ENCODE measurements at places on chromosomes 5 and 9.

DNA sequence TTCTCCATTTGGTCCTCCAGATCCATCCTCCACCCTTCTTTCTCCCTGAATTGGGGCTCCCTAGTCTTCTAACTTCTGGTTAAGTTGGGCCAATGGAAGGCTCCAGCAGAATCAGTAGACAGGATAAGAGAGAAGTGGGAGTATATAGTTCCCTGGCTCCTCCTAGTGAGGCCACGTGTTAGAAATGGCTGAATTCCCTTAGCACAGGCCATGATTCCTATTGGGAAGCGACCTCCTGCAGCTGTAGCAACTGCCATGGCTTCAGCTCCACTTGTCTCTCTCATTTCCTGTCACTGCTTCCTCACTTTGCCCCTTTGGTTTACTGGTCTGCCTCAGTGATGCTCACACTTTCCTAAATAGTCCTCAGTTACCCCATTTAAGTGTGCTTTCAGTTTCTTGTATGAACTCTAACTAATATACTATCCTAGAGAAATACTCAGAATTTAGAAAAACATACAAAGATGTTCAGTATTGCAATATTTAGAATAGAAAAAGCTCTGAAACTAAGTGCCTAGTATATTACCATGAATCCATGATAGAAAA, 104.8 kb upstream of the SMARCA2 start:
- DNase-seq: no peak

DNA sequence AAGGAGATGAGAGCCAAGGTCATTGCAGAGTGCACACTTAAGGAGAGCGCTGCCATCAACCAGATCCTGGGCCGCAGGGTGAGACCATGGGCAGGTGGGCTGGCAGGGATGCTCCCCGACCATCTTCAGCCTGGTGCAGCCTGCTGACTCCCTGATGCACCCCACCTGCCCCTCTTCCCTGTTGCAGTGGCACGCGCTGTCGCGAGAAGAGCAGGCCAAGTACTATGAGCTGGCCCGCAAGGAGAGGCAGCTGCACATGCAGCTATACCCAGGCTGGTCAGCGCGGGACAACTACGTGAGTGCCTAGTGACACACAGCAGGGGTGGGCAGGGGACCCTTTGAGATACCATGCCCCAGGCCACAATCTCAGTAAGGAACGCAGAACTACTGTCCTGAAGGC, 28.3 kb downstream of the TCF7 start:
- no peak for DNase-seq

DNA sequence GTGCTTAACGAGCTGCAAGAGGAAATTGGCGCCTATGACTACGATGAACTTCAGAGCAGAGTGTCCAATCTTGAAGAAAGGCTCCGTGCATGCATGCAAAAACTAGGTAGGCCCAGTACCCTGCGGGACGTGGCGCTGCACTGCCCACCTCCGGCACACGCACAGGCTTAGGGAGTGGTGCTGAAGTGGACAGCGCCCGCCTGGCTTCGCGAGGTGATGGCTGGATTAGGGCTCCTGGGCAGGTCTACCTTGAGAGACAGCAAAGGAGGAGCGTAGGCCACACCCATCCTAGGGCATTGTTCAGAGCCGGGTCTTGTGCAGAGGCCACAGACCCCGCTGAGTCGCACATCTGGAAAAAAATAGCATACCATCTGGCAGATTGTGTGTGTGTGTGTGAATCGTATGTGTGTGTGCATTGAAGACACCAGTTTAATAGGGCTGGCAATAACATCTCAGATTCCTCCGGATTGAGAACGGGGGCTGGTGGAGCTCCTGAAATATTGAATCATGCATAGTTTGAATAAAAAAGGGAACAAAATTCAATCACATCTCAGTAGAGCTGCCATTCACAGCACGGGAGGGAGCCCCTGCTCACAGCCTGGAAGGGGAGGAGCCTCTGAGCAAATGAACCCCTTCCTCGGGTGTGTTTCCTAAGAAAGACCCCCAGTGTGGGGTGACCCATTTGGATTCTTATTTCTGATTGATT, 11.1 kb downstream of the OLFM1 start:
- no peak for DNase-seq

DNA sequence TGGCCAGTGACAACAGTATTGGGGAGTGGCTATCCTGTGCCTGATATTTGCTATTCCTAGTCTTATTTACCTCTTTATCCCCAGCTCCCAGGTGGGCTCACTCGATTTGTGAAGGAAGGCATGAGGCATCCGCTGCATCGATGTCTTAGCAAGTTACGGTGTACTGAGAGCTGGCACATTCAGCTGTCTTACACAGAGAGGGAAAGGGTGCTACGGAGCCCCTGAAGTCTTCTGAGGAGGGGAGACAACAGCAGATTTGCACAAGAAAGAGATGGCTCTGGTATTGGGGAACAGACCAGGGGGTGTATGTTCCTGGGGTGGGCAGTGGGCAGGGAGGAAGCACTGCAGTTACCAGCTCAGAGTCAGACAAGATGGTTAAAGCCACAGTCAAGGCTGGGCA, 172.6 kb downstream of the FGF18 start:
- DNase-seq: no peak

DNA sequence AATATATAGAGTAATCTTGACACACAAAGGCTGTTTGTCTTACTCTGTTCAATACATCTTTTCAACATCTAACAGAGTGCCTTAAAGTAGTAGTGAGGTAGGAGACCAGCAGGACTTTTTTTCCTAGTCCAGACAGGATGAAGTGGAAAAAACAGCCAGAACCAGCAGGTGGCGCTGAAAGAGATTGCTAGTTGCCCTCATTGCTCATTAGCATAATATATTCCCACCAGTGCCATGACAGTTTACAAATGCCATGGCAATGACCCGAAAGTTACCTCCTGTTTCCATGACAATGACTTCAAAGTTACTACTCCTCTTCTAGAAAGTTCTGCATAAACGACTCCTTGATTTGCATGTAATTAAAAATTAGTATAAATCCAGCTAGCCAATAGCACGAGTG, 387.4 kb downstream of the ACTL7B start:
- no peak for DNase-seq

- DNase-seq: no peak
Measured at GRCh38 chr5:158468444-158468843, 609.5 kb upstream of the CLINT1 start.

DNA sequence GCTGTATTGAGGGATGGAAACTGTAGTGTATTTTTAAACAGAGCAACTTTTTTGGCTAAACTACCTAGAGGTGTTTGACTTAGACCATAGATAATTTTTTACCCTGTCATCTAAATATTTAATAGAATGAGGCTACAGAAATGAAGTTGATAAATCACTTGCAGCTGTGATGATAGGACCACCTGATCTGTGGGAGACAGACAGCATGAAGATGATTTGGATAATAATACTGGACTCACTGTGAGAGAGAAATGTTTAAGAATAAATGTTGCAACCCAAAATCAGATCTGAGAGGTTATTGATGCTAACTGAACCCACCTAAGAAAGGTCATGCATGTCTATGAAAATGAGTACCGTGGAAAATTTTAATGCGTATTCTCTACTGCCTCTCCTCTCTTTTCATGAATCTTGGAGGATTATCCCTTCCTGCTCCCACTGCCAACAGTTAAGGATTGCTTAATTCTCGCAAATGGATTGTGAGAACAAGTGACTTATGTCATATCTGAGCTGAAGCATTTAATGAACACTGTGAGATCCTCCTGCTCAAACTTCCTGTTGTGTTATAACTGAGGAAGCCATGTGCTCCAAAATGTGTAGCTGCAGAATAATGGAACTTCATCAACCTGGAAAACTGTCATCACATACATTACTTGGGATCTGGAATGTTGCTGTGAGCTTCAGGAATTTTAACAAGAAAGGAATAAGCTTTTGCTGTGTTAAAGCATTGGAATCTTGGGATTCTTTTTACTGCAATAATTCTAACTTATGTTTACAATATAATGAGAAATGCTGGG, 617.9 kb upstream of the CDH18 start:
- no peak for DNase-seq

DNA sequence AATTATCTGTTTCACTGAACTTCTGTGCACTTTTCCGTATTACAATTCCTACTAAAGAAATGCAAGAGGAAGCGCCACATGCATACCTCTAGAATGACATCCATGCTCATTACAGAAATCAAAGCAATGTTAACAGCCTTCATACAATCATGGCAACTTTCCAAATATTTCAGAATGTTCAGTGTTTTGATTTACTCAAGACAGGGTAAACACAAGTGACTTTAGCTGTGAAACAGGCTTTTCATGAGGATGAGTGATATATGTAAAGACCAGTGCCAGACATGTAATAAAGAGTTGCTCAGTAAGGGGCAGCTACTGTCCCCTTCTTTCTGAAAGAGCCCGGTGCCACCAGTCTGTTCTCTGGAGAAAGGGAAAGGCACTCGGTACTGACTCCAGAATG, 4.7 kb downstream of the BOD1 start:
- DNase-seq: no peak

GRCh38 chr5:68392617-68393016, 177.1 kb downstream of the PIK3R1 start:
- no peak for DNase-seq

GRCh38 chr5:181131514-181131913, 545 bp upstream of the OR2V1 start:
- no peak for DNase-seq

GRCh38 chr5:135241536-135241935, 157.5 kb downstream of the MACROH2A1 start:
- no peak for DNase-seq

GRCh38 chr9:133842721-133843227, 104.6 kb upstream of the SARDH start:
- no peak for DNase-seq

All from astrocyte of the cerebellum (primary cell).